C1 segment of cervical spinal cord (tissue), 14 donors: ENCODE measurements at places on chromosomes 4 and X.

DNA sequence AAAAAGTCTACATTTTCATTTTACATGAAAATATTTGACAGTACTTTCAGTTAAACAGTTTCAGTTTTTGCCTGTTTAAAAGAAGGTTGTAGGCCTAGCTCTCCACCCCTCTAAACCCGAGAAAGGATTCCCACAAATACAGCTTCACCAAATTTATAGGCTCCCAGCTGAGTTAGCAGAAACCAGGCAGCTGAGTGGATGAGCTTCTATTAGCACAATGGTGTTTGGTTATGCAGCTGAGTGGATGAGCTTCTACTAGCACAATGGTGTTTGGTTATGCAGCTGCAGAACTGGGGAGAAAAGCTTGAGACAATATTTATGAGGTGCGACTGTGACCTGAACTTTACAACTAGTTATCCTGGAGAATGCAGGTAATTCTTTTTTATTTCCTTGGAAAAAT lies 36.6 kb upstream of the PAQR3 start:
- DNase-seq: no peak

- peak; percentile 27 for DNase-seq
Measured at GRCh38 chrX:20266810-20267606, at the start of gene RPS6KA3. RPS6KA3 (minus strand) TSS chrX:20266909; CDS start chrX:20266632, 277 bp downstream.

- DNase-seq: no peak
Measured at GRCh38 chr4:151882072-151882803, 121.4 kb upstream of the GATB start.

GRCh38 chr4:114057746-114058145 lies 78.3 kb upstream of the ARSJ start:
- DNase-seq: no peak

DNA sequence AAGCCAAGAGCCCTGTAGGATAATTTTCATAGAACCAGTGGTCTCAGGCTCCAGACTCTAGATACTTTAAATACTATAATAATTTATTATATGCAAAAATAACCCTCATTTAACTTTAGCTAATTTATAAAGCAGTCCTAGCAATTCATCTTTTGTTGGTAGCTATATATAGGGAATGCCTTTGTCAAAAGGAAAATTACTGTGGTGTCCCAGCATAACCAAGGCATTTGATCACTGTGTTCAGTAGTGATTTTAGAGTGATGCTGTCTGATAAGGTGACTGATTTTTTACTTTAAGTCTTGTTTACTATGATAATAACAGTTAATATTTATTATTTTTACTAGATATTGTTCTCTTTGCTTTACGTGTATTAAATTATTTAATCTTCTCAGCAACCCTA lies 61.2 kb downstream of the PAQR3 start:
- no peak for DNase-seq

DNA sequence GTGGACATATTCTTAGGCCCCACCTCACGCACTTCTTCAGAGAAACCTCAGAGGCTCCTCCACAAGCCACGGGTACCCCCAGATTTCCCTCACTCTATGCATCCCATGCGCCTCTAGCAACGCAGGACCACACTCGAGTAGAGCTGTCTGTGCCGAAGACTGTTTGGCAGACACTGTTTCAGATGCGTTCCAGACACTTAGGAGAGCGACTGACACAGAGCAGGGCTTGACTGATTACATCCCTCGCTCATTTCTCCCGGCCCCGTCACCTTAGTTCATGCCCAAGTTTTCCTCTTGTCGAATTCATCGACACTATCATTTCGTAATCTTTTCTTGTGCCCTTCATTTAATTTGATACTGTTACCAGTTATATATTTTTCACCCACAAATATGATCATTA lies 15.0 kb downstream of the SORBS2 start:
- no peak for DNase-seq

- DNase-seq: no peak
Measured at GRCh38 chr4:94673961-94674360, 83.8 kb upstream of the BMPR1B start.

GRCh38 chr4:128177498-128177897 lies 110.1 kb downstream of the PGRMC2 start:
- DNase-seq: no peak

GRCh38 chr4:142558851-142559250 lies 287.2 kb downstream of the INPP4B start:
- DNase-seq: no peak

GRCh38 chrX:42678133-42678532 lies 99.8 kb downstream of the PPP1R2C start:
- DNase-seq: no peak

DNA sequence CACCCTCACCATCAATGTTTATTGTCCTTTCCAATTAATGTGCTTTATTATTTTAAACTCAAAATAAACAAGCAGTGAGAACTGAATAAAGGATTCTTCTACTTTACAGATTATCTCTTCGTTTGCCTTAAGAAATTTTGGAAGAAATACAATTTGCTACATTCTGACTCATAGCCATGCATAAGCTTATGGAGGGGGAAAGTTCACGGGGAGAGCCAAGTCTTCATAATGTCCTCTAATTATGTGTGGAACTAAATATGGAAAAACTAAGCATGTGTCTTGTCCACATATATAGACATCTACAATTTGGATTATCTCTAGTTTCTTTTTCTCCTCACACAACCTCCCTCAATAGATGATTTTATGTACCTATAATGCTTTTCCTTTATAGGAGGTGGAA lies 17.5 kb downstream of the CXCL13 start:
- no peak for DNase-seq

GRCh38 chrX:12548746-12549145 lies 242.5 kb upstream of the PRPS2 start:
- no peak for DNase-seq

DNA sequence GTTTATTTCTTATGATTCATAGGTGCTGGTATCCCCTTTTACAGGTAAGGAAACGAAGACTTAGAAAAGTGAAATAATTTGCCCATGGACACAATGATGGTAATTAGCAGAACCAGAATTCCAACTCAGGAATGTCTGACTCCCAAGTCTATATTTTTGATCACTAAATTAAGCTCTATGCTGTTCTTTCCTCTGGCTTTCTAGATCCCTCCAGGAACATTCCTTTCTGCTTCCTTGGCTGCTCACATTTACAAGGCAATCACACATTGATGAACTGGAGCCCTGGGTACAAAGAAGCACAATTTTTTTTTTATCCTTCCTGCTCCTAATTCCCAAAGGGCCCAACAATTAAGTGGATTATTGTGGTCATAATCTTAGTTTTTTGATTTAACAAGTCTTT lies 7.0 kb upstream of the CDKN2AIP start:
- DNase-seq: no peak

- no peak for DNase-seq
Measured at GRCh38 chr4:40992472-40993295, 221.7 kb downstream of the APBB2 start.

DNA sequence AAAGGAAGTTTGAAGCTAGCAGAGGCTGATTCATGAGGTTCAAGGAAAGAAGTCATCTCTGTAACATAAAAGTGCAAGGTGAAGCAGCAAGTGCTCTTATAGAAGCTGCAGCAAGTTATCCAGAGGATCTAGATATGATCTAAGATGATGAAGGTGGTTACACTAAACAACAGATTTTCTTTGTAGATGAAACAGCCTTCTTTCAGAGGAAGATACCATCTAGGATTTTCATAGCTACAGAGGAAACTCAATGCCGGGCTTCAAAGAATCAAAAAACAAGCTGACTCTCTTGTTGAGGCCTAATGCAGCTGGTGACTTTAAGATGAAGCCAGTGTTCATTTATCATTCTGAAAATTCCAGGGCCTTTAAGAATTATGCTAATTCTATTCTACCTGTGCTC lies 28.8 kb downstream of the NR0B1 start:
- DNase-seq: no peak

- no peak for DNase-seq
Measured at GRCh38 chr4:72689923-72690322, 120.9 kb upstream of the ADAMTS3 start.

DNA sequence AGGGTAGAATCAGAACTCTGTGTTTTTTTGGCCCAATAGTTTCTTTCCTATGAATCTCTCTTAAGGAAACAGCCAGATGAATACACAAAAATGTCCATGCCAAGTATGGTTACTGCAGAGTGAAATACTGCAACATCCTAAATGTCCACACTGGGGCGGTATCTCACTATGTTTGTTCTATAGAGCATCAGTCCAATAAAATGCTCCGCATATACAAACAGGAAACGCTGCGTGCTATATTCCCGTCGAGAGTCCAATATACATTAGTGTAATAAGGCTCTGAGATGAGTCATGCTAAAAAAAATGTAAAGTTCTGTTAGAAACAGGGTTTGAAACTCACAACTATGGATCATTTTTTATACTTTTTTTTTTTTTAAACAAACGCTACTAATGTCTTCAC lies 72.9 kb upstream of the ENOX2 start:
- no peak for DNase-seq

DNA sequence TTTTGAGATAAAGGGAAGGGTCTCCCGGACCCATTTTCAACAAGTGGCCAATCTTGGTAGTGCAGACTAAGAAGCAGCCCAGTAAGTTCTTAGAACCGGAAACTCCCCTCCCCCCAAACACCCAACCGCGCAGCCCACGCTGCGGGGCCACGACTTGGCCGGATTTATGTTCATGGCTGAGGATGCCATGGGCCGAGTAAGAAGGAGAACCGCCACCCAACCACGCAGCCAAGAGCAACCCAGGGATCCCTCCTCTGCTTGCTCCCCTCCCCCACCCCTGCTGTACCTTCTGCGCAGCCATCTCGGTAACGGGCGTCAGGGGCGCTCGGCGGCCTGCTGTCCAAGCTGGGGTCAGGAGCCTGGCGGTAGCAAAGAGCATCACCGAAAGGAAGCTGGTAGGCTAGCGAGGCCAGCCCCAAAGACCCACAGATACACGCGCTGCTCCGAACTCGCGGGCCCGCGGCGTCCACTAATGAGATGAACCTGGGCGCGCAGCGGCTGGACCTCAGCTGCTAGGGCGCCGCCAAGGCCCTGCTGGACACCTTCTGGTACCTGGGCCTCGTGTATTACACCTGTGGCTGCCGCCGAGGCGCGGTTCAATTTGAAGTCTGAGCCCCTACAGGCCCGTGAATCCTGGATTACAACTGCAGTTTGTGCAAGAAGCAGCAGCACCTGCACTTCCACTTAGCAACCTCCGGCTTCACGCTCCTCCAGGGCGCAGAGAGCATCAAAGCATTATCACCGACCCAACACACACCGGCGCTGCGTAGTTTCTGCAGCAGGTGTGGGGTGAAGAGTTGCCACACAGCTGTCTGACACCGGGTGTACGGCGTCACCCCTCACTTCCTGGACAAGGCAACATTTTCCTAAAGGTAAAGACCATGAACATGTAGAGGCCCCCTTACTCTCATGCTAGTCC lies 63.4 kb downstream of the NUDT10 start:
- DNase-seq: no peak

- no peak for DNase-seq
Measured at GRCh38 chr4:169611157-169611556, 1.2 kb downstream of the NEK1 start.

DNA sequence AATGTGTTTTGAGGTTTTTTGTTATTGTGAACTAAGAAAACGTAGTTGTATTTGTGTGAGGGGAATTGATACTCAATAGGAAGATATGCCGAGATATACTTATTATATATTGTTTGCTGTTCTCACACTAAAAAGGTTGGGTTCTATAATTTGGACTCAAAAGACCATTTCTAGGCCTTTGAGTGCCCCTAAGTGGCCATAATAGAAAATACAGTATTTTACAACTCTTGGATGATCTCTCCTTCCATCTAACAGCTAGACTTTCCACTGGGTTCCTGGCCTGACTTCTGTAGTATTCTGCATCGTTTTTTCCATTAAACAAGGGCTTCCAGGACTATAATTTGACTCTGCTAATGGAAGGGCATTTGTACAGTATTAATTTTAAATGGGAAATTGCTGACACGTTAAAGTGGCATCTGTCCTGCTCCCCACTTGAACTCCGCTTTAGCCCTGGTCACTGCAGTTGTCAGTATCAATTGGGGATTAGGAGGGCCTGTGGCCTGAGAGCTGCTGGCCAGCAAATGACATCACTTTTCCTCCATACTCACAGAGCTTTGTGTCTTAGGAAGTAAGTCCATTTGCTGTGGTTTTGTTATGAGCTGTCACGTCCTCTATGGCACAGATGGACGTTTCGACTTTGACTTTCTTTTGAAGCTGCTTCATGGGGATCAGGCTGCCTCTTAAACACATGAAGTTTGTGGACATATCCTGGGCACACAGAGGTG lies 176.9 kb downstream of the SLIT2 start:
- no peak for DNase-seq

DNA sequence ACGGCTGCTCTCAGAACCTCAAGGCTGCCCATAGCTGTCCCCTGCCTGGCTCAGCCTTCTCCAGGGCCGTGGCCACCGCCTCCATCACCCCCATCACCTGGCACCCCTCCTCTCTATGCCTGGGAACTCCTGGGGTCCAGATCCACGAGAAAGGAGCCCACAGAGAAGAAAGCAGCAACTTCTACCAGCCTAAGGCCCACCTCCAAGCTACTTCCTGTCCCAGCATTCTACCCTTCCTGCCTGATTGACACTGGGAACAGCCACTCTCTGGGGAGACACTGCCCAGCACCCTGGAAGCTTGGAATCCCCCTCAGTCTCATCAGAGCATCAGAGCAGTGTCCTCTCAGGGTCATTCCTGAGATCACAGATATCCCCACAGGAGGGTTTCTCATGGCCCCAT lies 36.9 kb upstream of the PROM1 start:
- no peak for DNase-seq

- no peak for DNase-seq
Measured at GRCh38 chr4:172851534-172851933, 317.1 kb upstream of the GALNT7 start.

GRCh38 chr4:89823416-89823815 lies 13.5 kb downstream of the SNCA start:
- DNase-seq: no peak

GRCh38 chr4:139975830-139976272 lies 178.1 kb downstream of the MAML3 start:
- DNase-seq: no peak

DNA sequence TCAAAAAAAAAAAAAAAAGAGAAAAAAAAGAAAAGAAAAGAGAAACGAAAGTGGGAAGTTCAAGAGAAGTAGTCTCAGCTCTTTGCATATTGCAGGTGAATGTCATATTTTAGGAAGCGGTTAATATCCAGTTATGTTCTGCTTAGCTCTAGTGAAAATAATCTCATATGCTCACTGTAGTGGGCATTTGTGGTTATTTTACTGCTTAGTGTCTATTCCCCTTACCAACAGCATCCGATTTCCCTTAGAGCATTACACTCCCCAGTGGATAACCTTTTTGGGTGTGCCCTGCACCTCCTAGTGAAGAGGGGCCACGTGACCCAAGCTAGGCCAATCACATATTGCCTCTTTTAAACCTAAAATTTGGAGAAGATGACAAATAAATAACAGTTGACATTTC lies 111.2 kb upstream of the ZNF827 start:
- DNase-seq: no peak

DNA sequence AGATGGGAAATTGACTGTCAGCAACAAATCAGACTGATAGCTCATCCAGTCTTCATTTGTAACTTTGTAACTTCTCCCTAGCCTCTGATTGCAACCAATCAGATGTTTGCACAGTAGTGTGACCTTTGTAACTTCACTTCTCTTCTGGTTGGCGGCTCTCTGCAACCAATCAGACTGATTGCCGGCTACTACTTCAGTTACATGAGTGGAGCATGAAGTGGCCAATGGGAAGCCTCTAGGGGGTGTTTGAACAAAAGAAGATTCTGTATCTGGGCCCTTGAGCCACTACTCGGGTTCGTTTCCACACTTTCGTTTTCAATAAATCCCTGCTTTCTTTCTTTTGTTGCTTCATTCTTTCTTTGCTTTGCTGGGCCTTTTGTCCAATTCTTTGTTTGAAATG lies 1285.8 kb downstream of the TECRL start:
- no peak for DNase-seq
